ENCODE measurements at places on chromosomes 16 and 17.

- DNase-seq = no peak
These were observed 19.8 kb downstream of the ANKFN1 start for GRCh38 chr17:56173026-56173425.

- no peak for DNase-seq
These were observed 8.1 kb downstream of the CDC6 start for GRCh38 chr17:40295488-40296436.

- no peak for DNase-seq
These were observed 14.2 kb downstream of the TRPV3 start for GRCh38 chr17:3543453-3543852.

DNA sequence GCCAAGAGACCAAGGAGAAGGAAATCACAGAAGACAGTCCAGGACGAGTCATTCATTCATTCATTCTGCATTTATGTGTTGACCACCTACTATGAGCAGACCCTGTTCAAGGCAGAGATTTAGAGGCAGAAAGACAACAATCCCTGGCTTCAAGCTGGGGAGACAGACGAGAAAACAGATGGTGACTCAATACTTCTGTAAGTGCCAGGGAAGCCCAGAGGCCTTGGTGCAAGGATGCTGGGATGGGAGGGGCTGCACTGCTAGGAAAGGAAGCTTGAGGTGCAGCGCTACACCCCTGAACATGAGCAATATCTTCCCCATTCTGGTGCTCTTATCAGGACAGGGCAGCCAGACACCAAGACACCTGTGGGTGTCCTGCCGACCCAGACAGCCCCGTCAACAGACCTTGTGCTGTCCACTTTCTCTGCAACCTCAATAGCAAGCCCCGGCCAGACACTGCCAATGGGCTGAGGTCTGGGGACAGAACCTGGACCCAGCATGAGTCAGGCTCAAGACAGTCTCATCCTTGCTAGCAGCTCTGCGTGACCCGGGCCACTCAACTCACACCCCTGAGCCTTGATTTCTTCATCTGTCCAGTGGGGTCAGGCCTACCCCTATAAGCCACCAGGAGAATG lies 163.5 kb downstream of the COPRS start:
- peak; percentile 27 for DNase-seq

GRCh38 chr16:85249418-85250146 lies 137.3 kb upstream of the CIBAR2 start:
- DNase-seq = no peak

GRCh38 chr17:53619025-53619424 lies 203.7 kb upstream of the KIF2B start:
- no peak for DNase-seq

GRCh38 chr17:77566151-77566550 lies 392.4 kb upstream of the TNRC6C start:
- DNase-seq = no peak

DNA sequence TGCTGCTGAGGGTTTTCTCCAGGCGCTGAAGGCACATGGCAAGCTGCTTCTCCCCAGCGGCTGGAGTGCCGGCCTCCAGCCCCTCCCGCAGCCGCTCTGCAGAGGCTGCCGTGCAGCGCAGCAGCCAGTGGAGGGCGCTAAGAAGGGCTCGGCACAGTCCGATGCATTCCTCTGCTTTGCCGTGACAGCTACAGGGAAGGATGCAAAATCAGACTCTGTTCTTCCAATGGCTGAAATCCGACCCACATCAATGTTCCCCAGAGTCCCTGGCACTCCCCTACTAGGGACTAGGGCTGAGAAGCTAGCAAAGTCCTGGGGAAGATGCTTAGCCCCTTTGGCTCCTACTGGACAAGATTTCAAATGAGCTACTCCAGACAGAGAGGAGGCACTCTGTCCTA lies 19.0 kb downstream of the MED24 start:
- DNase-seq = no peak

GRCh38 chr17:81365148-81365600 lies 30.1 kb upstream of the BAHCC1 start:
- peak; percentile 67 for DNase-seq

GRCh38 chr17:74523308-74523707 lies 8.0 kb downstream of the CD300LB start:
- DNase-seq = no peak

DNA sequence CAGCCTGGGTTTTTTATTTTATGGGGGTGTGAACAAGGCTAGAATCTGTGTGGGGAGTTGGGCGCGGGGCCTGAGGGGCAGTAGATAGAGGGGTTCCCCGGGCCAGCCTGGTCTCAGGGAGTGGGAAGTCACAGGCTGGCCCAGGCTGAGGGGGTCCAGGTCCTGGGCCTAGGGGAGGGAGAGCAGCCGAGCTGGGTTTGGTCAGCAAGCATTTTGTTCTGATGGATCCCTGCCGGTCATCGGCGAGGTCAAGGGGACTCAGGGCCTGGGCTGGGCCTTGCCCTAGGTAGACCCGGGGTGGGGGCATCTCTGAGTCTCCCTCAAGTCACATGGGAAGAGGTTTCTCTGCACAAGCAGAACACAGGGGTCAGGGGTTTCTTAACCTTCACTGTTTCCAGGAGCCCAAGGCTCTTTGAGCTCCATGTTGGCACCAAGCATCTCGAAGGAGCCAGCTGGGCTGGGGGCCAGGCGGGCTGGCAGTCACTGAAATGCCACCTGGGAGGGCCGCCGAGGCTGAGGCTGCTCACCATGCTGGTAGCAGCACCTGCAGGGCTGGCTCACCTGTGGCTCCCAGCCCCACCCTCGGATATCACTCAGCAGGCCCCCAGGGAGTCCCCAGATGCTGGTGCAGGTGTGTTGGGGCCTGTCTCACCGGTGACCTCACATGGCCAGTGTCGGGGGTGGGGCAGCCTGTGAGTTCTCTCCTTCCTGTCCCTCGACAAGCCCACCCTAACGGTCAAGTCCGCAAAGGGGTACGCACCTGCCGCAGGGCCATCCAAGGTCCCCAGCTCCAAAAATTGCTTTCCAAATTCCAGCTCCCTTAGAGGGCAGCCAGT lies 41.0 kb downstream of the SLC7A5 start:
- DNase-seq = no peak

DNA sequence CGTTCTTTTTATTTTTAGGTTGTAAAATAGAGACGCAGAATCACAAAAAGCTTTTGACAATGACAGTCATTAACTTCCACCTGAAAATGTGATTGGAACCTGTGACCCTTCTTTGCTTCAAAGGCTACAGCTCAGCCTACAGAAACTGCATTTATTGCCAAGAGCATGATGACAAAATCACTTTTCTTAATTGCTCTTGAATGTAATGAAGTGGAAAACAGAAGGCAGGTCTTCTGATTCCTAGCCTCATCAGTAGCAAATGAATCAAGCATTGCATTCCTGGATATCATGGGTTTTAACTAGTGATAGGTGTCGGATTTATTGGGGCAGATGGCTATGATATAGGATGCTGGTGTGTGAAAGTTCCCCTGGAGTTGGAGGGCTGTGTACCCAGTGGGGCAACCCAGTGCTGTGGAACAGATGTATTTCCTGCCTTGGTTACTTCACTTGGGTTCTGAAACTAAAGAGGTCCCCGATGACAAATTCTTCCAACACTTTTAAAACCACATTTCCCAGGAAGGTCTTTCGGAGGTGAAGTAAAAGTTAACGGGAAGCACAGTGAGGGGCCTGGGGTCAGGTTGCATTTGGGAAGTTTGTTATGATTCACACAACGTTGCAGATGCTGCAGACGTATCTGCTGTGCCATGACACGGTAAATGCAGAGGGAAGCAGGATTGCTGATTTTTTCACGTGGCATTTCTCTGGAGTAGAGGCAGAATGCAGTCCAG lies 127.5 kb downstream of the HS3ST3A1 start:
- no peak for DNase-seq

DNA sequence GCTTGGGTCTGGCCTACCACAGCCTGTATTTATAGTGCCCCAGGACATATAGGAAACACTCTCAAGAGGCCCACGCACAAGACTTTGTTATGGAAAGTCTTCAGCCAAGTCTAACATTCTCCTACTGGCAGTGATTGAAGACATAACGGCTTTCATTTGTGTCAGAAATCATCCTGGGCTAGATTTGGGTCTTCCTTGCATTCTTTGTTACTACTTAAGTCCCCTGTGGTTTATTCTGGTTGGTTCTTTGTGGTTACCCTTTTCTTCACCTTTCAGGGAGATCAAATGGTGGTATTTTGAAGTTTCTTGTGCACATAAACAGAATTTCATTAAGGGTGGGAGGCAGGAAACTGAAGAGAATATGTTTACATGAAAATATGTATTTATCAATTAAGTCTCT lies 37.7 kb downstream of the REXO5 start:
- no peak for DNase-seq

DNA sequence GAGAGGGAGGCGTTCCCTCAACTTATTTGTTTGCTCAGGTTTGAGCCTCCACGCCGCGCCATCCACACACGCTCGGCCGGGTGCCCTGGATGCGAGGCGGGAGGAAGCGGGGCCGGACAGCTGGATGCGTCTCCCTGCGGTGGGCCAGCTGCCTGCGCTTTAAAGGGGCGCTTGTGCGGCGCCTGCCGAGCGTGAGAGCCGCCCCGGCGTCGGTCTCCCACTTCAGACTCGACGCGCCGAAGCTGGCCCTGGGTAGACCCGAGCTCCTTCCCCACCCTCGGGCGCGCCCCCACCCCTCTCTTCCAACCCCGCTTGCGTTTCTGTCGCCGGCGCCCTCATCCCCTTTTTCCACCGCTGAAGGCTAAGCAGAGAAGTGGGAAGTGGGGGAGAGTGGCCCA lies 527 bp upstream of the CHAD start:
- DNase-seq = no peak

GRCh38 chr16:82016263-82016662 lies 5.0 kb upstream of the SDR42E1 start:
- no peak for DNase-seq

DNA sequence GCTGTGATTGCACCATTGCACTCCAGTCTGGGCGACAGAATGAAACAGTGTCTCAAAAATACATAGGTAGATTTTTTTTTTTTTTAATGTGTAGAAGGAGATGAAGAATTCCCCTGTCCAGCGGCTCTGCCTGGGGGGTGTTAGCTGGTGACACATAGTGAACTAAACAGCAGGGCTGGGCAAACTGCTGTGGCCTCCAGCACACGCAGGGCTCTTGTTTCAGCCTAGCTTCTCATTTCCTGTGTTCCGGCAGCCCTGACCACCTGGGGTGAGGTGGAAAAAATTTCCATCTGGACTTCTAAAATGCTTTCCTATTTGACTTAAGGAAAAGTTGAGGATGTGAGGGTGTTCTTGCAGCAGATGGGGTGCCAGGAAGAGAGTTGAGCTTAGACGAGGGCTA lies 33.3 kb upstream of the RGS9 start:
- DNase-seq = no peak

- no peak for DNase-seq
These were observed 61.8 kb downstream of the ARSG start for GRCh38 chr17:68353111-68353521.

DNA sequence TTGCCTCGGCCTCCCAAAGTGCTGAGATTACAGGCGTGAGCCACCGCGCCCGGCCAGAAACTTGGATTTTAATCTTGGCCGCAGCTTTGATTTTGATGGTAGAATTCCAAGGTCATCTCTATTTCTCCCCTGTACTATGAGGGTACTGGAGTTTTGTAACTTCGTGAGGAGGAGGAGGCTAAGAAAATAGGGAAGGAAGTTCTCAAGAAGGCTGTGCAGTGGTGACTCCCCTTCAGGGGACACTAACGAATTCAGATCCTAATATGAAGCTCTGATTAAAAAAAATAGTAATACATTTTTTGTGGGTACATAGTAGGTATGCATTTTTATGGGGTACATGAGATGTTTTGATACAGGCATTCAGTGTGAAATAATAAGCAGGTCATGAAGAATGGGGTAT lies 55.9 kb downstream of the LDHD start:
- no peak for DNase-seq

- DNase-seq = peak; percentile 69
These were observed 36.5 kb downstream of the FA2H start for GRCh38 chr16:74738113-74738541.

DNA sequence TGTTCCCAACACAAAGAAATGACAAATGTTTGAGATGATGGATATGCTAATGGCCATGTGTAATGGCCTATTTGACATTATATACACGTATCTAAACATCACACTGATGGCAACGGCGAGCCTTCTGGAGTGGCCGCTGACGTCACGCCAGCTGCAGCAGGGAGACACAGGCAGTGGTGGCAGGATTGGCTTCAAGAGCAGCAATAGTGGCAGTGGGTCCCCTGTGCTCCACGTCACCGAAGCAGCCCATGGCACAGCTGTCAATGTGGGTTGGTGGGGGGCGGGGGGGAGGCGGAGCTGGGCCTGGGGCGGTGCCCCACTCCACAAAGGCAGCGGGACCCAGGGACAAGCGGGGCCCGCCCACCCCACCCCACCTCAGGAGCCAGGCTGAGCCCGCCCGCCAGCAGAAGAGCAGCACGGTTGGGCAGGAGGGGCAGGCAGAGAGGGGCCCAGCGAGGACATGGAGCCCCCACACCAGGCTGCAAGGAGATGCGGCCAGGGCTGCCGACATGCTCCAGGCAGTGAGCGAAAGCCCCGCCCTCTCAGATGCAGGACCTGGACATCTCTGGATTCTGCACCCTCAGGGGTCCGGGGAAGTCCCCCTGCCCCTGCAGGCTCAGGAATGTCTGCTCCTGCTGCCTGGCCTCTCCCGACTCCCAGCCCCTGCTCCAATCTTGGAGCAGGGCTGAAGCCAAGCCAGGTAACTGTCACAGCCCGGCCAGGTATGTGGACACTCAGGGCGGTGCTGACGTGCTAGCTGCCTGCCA lies 64.6 kb downstream of the USP32 start:
- no peak for DNase-seq

- no peak for DNase-seq
These were observed 12.7 kb downstream of the UNKL start for GRCh38 chr16:1401758-1402154.

GRCh38 chr17:29036584-29036983 lies 6.4 kb upstream of the PIPOX start:
- DNase-seq = no peak

DNA sequence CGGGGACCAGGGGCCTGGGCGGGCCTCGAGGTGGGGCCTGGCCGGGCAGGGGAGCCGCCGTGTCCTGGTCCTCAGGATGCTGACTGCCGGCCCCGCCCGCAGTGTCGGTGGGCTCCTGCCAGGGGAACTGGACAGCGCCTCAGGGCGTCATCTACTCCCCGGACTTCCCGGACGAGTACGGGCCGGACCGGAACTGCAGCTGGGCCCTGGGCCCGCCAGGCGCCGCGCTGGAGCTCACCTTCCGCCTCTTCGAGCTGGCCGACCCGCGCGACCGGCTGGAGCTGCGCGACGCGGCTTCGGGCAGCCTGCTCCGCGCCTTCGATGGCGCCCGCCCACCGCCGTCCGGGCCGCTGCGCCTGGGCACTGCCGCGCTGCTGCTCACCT lies 2.3 kb upstream of the PAQR4 start:
- DNase-seq = peak; percentile 40

DNA sequence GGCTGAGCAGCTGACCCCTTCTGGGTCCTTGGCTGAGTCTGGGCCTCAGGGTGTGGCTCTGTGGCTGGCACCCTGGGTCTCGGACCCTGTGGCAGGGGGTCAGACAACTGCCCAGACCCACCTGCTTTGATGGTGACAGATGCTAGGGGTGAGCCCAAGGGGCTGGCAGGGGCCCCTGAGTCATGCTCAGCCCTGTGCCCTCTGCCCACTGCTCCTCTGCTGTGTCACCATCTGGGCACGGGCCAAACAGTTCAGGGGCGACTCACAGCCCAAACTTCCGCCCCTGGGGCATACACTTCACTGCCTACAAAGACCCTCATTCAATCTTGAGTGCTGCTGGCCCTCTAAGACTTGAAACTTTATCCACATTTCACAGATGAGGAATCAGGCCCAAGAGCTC lies 5.7 kb downstream of the ADGRG1 start:
- no peak for DNase-seq

GRCh38 chr17:75549246-75550138 lies 24.0 kb downstream of the LLGL2 start:
- peak; percentile 96 for DNase-seq

All from large intestine (tissue), 12 donors.